ENCODE measurements at places on chromosomes 3 and 15.

DNA sequence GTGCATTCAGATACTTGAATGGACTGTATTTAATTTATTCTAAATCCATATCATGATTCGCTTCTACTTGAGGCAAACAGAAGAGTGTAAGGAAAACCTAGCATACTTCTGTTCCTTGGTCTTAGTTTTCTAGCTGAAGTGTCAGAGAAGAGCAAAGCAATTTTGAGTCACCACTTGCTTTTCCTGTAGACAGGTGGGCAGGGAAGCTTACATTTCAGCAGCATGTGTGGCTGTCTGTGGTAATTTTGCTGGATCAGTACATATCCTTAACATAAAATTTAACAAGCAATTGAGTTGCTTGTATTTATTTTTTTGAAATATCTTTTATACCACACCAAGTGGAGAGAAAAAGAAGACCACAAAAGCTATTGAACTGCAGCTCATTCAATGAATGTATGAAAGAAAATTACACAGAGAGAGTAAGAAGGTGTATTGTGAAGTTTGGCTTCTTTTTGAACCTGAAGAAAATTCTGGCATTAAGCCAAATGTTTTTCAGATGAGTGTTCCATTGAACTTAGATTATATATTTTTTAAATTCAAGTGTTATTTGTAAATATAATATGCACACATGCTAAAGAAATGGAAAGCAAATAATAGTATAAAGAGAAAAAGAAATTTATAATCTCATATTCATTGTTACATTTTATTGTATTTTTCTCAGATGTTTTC lies 747.6 kb downstream of the NAALADL2 start:
- no peak for DNase-seq

DNA sequence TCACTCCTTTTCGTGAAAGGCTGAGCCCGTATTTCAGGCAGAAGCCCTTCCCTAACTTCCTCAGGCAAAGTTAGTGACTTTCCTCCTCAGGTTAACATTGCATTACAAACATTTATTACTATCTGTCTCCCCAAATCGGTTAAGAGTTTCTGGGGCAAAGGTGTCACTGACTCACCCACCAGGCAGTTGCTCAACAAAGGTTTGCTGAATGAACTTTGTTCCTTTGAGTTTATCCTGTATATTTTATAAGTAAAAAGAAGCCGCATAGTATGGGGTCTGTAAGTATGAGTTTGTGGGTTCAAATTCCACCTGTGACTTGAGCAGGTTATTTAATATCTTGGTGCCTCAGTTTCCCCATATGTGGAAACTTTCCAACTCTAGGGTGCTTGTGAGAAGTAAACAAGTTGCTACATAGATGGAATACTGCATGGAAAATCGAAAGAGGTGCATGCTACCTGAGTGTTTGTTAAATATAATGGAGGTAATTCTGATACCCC lies 177.7 kb downstream of the THRB start:
- DNase-seq = no peak

GRCh38 chr3:111926266-111926676 lies 52.6 kb upstream of the ABHD10 start:
- DNase-seq = no peak

DNA sequence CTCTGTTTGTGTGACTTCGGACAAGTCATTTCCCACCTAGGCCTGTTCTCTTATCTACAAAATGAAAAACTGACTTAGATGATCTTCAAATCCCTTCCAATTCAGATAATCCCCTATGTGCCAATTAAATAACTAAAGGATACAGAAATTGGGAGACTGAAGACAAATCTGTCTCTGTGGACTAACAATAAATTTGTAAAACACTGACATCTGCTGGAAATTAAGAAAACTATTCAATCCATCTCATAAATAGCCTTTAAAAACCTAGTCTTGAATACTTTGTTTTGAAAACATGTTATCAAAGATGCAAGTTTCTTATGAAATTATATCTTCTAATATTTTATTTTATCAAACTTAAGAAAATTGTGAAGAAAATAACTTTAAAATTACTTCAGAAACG lies 38.3 kb downstream of the MTHFS start:
- no peak for DNase-seq

- DNase-seq = no peak
These were observed 262.9 kb downstream of the TIGIT start for GRCh38 chr3:114556657-114557213.

DNA sequence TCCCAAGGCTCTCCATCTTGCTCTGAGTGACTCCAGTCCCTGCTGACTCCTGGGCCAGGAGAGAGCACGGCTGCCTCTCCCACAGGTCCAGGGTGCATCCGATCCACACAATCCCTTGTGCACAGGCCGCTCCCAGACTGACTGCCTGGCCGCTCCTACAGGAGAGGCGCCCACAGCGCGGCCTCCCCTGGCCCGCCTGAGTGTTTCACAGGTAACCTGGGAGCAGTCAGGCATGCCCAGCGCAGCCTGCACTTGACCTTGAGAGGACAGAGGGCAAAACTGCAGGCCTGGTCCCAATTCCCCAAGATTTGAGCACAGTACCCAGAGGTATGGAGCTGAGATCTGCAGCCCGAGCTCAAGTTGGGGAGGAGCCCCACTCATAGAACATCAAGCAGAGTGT lies 490.2 kb downstream of the CNTN6 start:
- DNase-seq = no peak

DNA sequence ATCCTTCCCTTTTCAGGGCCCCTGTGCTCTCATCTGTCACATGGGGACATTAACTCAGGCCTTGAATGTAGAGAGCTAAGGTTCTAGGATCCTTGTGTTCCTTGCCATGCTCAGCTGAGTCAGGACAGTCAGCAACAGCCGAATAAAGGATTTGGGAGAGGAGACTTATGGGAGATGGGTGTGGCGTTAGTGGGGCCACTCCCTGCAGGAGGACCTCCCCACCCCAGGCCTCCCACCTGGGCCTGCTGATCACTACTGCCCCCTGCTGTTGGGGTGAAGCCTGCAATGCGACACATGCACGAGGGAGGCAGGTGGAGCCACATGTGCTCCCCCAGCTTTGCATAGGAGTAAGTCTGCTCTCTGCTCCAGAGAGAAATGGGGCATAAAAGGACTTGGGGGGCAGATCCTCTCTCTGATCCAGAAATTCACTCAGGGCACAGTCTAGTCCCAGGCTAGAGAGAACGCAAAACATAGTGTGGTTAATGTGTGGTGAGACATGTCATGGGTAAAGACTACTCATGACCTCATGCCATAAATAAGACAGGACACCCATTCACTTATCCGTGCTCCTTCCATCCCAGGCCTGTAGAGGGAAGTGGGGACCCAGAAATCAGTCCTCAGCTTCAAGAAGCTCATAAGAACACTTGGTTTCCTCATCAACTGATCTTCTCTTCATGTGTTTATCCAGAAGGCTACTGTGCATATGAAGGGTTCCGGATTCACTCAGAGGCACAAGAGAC lies 19.4 kb downstream of the RBP1 start:
- DNase-seq = no peak

Measured in thoracic aorta (tissue), 2 donors.